Germinal center (tissue), 1 donor: ENCODE measurements at places on chromosomes 2 and 18.

GRCh38 chr2:221571025-221571550 lies 1.0 kb downstream of the EPHA4 start:
- no peak for DNase-seq

- no peak for DNase-seq
These were observed 455.7 kb downstream of the TSN start for GRCh38 chr2:122210898-122211856.

DNA sequence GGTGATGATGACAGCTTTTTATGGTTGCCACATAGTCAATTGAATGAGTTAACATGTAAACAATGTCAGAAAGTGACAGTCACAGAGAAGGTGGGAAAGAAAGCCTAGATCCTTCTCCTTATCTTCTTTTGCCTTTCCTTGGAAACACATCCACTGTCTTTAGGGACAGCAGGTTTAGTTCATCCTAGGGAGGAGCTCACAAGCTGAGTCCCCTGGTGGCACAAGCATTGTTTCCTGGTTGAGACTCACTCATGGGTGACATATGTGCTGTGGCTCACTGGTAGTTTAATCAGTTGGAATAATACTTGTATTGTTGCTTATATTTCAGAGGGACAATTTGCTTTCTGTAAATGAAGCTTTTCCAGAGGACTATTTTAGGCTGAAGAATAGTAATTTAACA lies 598.5 kb downstream of the CNTNAP5 start:
- no peak for DNase-seq

- DNase-seq: no peak
These were observed 9.1 kb downstream of the TMEM127 start for GRCh38 chr2:96256611-96257113.

DNA sequence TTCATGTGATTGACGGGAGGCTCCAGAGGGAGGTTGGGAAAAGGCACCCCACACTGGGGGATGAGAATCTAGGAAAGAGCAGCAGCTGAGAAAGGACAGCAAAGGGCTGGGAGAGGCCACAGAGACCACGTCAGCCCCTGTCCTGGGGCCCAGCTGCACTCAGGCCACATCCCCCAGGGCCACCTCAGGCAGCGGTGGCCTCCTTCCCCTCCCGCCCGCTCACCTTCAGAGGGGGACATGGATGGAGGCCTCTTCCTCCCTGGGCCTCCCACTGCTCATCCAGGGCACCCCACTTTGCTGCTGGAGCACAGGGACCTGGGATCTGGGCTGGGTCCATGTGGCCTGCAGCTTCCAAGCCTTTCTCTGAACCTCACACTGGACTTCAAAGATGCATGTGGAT lies 199.8 kb upstream of the HDAC4 start:
- DNase-seq: no peak

- DNase-seq: no peak
These were observed 200.5 kb upstream of the HDAC4 start for GRCh38 chr2:239601201-239601851.

DNA sequence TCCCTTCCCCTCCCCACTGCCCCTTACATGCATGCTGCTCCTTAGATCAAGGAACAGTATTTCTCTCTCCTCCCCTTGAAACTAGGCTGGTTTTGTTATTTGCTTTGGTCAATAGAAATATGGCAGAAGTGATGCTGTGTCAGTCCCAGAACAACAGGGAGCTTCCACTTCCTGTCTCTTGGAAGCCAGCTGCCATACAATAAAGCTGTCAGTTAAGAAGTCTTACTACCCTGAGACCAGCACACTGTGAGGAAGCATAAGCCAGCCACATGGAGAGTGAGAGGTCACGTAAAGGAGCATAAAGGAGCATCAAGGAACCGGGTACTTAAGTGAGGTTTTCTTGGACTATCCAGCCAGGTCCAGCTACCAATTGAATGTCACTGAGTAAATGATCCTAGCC lies 126.6 kb downstream of the NOL4 start:
- DNase-seq: no peak

- DNase-seq: no peak
These were observed 107.3 kb downstream of the TMEFF2 start for GRCh38 chr2:192087398-192087958.

- DNase-seq: no peak
These were observed 26.4 kb upstream of the GALR1 start for GRCh38 chr18:77223221-77223639.

DNA sequence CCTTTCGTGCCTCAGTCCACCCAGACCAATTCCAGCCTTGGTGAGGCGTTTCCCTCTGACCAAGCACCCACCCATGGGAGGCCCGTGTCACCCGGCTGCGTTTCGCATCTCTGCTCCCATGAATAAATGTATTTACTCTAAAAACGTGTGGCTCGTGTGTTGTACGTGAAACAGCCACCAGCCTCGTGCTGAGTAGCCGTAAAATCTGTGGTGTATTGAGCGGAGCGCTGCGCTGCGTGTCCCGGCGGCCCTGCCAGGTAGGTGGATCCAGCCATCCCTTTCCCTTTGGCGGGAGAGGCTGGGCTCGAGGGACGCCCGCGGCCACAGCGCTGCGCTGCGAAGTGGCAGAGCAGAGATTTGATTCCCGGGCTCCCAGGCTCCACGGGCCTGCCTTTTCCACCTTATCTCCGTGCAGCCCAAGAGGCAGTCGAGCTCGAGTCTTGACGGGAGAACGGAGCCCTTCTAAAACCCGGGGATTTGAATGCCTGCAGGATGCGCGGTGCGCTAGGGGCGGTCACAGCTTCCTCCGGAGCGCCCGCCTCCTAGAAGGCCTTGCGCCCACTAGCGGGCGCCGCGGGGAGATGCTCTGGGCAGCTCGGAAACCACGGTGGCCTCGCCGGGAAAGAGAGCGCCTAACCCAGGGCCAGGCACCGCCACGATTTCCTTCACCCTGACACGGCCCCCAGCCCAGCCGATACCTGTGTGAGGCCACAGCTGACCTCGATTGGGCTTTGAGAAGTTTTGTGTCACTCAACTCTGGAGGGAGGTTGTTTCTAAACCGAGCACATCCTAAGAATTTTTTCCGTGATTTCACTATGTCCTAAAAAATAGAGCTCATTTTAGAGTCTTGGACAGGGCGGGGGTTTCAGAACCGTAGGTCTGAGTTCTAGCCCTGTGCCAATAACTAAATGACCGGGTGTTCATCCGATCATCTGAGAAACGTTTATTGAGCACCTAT lies 3.9 kb upstream of the PSMD1 start:
- DNase-seq: peak; percentile 82

GRCh38 chr2:101873543-101873942 lies 118.2 kb upstream of the IL1R2 start:
- no peak for DNase-seq

- DNase-seq: no peak
These were observed 1.8 kb downstream of the SCN9A start for GRCh38 chr2:166373951-166374350.

DNA sequence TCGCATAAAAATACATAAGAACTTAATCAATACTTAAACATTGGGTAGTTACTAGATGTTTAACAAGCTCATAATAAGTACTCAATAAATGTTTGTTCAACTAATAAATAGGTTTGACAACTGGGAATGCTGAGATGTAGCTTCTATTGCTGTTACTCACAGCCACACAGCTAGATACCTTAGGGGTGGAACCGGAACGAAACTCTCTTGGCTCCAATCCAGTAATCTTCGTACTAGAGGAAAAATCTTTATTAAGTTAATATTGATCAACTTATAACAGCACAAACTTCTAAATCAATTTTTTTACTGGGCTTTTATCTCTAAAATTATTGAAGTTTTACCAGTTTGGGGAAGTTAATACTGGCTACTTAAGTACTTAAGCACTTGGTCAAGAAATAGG lies 247.8 kb downstream of the PAX3 start:
- no peak for DNase-seq

- peak; percentile 33 for DNase-seq
These were observed 107.2 kb upstream of the L3MBTL4 start for GRCh38 chr18:6521803-6522418.

- DNase-seq: no peak
These were observed 36.8 kb upstream of the EML4 start for GRCh38 chr2:42132191-42132965.

DNA sequence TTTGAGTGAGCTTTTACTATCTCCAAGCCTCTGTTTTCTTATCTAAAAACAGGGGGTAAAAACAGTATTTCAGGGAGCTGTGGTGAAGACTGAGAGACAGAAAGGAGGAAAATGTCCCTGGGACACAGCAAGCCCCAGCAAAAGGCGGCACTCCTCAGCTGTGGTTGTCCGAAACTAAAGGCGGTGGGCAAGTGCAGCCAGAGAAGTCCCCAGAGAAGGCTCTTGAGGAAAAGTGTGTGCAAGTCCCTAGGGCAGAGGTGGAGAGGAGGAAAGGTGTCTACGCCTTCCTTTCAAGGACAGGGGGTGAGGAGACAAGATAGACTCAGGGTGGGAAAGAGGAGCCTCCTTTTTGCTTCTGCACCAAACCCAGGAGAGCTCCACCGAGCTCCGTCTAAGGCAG lies 45.5 kb downstream of the CYP27C1 start:
- DNase-seq: no peak

DNA sequence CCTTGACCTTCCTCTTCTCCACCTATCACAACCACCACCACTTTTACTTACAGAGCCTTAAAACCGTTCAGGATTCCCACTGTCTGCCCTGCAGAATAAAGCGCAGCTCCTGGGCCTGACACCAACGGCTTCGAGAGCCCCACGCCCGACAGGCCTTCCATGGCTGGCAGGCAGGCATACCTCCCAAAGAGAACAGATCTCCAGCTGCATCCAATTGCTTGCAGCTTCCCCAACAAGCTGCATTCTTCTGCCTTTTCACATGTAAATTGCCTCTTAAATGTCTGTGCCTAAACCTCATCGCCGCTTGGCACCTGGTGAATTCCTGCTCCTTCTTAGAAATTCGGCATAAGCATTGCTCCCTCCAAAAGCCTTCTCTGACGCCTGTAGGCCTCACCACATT lies 31.5 kb upstream of the FAM124B start:
- DNase-seq: no peak

DNA sequence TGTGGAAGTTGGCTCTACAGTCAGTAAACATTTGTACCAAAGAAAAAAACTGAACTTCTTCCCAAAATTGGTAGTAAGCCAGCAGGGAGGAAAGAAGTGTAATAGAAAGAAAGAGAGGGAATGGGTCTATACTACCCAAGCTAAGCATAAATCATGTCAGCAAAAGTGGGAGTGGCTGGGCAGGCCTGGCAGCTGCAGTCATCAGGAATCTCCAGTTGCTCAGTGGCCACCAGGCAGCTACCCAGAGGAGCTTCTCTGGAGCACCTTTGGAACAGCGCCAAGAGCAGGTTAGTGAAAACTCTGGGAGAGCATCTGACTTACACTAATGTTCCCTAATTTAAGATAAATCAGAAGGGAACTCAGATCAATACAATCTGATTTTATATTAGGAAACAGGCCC lies 14.3 kb downstream of the FRZB start:
- no peak for DNase-seq

DNA sequence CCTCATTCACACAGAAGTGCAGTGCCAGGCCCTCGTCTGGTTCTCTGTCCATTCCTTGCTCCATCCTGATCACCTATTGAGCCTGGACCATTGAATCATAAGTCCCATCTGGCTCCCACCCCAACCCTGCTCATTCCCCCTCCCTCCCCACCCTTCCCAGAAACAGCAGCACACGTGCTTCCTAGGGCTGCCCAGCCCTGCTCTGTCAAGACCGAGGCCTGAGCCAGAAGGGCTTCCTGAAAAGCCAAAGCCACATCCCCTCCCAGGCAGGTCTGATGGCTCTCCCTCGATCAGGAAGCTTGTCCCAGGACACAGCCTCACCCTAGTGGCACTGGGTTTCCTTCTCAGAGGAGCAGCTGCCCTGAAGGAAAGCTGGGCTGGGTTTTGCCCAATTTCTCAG lies 79.8 kb upstream of the FZD7 start:
- DNase-seq: no peak

GRCh38 chr2:206256706-206257205 lies 17.7 kb upstream of the ZDBF2 start:
- no peak for DNase-seq

DNA sequence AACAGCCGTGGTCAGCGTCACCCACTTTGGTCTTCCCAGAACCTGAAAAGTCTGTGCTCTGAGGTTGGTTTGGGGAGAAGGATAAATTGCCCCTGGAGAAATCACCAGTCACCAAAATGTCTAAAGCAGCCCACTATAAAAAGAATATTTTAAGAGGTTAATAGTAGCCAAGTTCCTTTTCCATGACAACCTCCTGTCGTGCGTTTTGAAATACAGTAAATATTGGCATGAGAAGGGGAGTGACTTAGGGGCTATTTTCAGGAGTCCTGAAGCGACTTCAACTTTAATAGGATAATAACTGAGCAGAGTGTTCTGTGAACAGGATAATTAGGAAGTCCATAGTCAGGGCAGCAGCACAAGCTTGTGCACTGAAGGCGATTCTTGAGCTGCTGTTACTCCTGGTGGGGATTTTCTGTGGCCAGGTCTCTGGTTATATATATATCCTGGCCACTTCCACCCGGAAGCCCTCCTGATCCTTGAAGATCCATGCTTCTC lies 49.3 kb downstream of the RNF144A start:
- DNase-seq: no peak

GRCh38 chr2:70385966-70386595 lies 84.2 kb upstream of the FAM136A start:
- no peak for DNase-seq

- DNase-seq: no peak
These were observed 174.0 kb downstream of the PTGR3 start for GRCh38 chr18:75034937-75035336.

- DNase-seq: no peak
These were observed 42.4 kb downstream of the ASB1 start for GRCh38 chr2:238469155-238469554.

GRCh38 chr2:40723194-40723593 lies 271.3 kb upstream of the SLC8A1 start:
- no peak for DNase-seq

GRCh38 chr18:54192415-54192814 lies 32.1 kb downstream of the MBD2 start:
- no peak for DNase-seq

- DNase-seq: no peak
These were observed 68.3 kb upstream of the OTOS start for GRCh38 chr2:240208631-240209211.

- no peak for DNase-seq
These were observed 50.5 kb upstream of the TUBA3D start for GRCh38 chr2:131425231-131425941.

- DNase-seq: peak; percentile 14
These were observed 643 bp downstream of the PLCL1 start for GRCh38 chr2:197804758-197805714.

DNA sequence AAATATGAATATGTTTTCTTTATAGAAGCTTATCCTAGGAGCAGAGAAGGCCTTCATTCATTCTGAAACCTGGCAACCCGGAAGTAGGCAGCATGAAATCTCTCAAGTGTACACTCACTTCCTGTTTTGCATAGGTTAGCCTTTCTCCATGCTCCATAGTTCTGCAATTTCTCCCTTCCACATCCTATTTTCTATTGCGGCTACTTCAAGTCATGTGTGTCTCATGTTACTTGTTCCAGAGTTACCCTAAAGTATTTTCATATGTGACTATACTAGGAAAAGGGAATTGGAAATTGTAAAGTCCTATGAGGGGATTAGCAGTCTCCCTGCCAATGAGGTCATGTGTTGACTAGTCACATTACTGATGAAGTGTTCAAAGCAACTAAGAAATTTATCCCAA lies 320.6 kb downstream of the NCKAP5 start:
- peak; percentile 37 for DNase-seq
